ENCODE measurements at places on chromosomes 11 and 22. TPM values are rescaled to one million over a fixed set of nuclear protein-coding genes. Genes with fewer than 3 reads are reported as not detected.

DNA sequence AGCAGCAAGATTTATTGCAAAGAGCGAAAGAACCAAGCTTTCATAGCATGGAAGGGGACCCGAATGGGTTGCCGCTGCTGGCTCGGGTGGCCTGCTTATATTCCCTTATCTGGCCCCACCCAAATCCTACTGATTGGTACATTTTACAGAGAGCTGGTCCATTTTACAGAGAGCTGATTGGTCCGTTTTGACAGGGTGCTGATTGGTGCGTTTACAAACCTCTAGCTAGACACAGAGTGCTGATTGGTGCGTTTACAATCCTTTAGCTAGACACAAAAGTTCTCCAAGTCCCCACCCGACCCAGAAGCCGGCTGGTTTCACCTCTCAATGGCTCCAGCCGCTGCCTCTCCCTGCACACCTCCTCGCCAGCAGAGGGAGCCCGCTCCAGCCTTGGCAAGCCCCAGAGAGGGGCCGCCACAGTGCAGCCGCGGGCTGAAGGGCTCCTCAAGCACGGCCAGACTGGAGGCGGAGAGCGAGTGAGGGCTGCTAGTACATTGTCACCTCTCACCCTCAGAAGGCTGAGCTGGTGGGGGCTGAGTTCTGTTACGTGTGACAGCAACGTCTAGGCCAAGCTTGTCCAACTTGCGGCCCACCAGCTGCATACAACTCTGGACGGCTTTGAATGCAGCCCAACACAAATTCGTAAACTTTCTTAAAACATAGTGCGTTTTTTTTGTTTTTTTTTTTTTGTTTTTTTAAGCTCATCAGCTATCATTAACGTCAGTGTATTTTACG is 8.7 kb downstream of the PTH start:
- peak; percentile 88 for DNase-seq

- no peak for DNase-seq
These were observed 54.8 kb downstream of the NAT10 start for GRCh38 chr11:34160049-34160721.

- DNase-seq, result no peak
These were observed 204.5 kb downstream of the LRRC4C start for GRCh38 chr11:41254966-41255365.

- no peak for DNase-seq
These were observed 148.9 kb downstream of the BRD1 start for GRCh38 chr22:49678842-49679170.

DNA sequence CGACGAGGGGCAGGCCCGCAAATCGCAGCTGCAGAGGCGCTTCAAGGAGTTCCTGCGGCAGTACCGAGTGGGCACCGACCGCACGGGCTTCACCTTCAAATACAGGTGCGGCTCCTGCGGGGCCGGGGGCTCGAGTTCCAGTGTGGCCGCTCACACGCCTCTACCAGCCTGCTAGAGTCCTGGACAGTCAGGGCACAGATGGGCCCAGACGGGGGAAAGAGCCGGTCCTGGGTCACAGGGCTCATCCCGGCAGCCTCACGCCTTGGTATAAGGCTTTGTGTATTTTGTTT is 506 bp downstream of the MCM5 start:
- peak; percentile 82 for DNase-seq

DNA sequence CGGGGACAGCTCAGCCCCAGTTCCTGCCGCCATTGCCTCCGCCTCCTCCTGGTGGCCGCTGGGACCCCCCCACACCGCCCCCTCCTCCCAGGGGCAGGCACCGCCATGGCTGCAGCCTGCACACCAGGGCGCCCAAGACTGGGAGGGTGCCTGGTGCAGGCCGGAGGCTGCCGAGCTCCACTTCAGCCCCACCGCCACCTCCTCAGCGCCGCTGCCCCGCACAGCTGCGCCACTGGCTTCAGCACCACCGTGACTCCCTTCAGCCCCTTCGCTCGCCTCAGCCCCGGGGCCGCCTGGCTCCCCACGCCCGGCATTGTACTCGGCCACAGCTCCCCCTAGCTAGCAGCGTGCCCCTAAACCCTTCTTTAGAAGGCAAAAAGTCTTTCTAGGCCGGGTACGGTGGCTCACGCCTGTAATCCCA is 131.1 kb downstream of the CRYBB2 start:
- peak; percentile 40 for DNase-seq

- no peak for DNase-seq
These were observed 7.3 kb downstream of the SNX19 start for GRCh38 chr11:130908770-130909625.

DNA sequence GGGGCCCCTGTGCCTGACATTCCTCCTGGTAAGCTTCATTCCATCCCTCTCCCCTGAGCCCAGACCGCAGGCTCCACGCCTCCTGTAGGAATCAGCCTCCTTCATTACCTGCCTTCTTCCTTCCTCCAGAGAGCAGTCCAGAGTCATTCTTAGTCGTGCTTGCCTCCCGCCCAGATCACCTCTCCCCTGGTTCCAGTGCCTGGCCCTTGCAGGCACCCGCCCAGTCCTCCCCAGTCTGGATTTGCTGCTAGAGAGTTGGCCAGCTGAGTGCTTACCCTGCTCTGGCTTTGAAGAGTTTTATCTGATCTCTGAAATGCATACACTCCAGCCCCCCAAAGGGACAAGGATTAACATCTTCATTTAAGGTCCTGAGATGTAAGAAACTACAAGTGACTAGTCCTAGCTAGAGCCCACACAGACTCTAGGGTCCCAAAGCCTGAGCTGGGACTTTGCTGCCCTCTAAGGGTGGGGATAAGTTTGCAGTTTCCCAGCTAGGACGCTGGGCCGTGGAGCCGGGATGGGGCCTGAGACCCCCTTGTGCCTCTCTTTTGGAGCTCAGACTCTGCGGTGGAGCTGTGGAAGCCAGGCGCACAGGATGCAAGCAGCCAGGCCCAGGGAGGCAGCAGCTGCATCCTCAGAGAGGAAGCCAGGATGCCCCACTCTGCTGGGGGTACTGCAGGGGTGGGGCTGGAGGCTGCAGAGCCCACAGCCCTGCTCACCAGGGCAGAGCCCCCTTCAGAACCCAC is 1.6 kb downstream of the NR1H3 start:
- no peak for DNase-seq

DNA sequence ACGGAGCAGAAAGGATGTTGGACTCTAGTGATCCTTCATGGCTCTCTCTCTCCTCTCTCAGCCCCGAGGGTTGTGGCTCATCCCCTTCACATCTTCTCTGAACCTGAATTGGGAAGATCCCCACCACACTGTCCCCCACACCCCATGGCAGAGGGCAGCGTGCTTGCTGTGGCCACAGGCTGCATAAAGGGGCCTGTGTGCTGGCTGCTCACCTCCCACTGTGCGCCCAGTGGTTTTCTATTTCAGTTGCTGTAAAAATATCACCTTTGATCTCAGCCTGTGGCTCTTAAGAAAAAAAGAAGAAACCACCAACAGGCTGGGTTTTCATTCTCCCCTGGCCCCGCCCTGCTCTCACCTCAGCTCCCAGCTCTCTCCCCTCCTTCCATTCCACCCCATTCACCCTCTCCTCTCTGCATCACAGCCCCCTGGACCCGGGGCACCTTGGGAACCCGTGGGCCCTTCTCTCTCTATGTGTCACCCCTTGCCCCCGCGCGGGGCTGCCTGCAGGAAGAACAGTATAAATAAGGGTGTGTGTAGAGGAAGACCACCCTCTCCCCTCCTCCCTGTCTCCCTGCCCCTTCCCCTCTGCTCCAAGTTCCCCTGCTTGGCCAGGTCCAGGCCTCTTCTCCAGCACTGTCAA is 25.8 kb upstream of the WNT11 start:
- no peak for DNase-seq

DNA sequence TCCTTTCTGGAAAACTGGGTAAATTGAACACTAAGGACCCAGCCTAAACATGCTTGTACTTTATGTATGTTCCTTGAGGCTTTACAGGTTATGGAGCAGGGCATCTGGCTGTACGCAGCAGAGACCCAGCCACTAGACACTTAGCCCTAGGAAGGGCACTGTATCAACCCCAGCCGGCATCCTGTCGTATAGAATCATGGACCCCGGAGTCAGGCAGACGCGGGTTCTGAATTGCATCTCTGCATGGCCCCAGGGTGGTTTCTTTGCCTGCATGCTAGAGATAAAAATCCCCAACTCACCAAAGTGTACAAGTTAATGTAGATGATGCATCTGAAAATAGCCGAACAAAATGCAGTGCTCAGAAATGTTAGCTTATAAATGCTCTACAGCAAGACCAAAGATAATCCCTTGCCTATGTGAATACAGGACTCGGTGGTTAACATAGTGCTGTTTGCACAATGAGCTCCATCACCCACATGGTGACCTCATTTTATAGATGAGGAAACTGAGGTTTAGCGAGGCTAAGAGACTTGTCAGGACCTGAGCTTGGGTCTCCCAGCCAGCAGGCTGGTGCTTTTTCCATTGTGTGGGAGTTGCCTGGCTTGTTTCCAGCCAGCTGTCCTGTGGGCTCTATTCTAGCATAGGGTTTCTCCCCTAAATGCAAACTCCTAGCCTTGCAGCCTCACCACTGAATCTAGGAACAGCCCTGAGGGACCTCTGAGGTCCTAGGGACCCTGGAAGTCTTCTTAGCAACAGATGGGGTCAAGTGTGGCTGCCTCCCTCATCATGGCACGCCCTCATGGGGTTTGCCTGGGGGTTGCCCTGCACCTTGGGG is 7.3 kb downstream of the CD6 start:
- no peak for DNase-seq

- DNase-seq, result no peak
These were observed 47.6 kb upstream of the PPARA start for GRCh38 chr22:46102752-46103151.

POU2AF3 gene
- 2.0 TPM for total RNA-seq

CASP5 gene
- 0.42 TPM for total RNA-seq

PRMT3 gene
- total RNA-seq, result 13.0 TPM

UBQLNL gene
- 0.38 TPM for total RNA-seq

OR5P2 gene
- not detected for total RNA-seq

TMEM45B gene
- total RNA-seq, result not detected

MYH9 gene
- 938 TPM for total RNA-seq

RASL10A gene
- total RNA-seq, result 0.71 TPM
